T follicular helper cell (primary cell): ENCODE measurements at places on chromosomes 3 and 15.
A peak's percentile ranks its signal among the peaks of the same experiment; 100 is the strongest.

DNA sequence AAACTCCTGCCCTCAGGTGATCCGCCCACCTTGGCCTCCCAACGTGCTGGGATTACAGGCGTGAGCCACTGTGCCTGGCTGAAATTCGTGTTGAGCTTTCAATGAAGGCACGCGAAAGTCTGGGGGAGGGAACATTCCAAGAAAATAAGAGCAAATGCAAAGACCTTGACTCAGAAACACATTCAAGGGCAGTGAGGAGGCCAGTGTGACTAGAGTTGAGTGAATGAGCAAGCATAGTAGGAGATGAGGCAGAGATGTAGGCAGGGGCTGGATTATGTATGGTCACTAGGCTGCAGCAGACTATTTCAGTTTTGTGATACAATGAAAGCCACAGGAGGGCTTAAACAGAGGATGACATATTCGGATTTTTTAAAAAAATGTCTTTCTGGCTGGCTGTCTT is 67.0 kb downstream of the SCN11A start:
- no peak for DNase-seq

DNA sequence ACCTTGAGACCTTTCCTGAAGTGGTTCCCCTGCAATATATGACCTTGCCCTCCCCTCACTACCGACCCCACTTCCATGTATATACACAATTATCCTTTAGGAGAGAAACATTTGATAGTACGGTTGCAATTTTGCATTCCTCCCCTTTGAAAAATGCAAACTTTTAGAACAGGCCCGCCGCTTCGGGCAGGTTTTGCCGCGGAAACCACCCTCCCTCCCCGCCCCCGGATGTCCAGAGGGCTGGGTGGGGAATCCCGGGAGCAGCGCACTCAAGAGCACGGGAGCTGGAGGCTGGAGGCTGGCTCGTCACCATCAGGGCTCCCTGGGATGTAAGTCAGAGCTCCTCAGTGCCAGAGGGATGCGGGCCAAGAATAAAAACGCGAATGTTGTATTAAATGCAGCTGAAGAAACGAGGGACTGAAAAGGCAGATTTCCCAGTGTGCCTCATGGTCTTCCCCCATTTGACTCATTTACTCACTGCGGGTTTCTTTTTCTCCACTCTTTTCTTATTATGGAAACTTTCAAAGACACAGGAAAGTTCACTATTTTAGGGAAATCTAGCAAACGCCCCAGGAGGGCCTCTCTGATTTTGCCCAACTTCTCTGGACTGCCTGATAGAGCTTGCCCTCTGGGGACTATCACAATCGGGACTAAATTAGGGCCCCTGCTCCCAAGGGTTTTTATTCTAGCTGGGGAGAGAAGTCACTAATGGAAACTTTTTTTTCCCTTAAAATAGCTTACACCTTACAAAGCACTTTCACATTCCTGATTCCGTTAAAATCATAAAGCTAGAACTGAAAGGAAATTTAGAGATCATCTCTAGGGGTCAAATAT is 2.9 kb upstream of the USP3 start:
- peak; percentile 35 for DNase-seq

GRCh38 chr3:69456631-69457030 is 70.7 kb upstream of the FRMD4B start:
- no peak for DNase-seq

- DNase-seq: no peak
These were observed 43.4 kb downstream of the HLTF start for GRCh38 chr3:149042789-149043386.

- DNase-seq: no peak
These were observed 62.5 kb downstream of the CBLB start for GRCh38 chr3:105806359-105806758.

DNA sequence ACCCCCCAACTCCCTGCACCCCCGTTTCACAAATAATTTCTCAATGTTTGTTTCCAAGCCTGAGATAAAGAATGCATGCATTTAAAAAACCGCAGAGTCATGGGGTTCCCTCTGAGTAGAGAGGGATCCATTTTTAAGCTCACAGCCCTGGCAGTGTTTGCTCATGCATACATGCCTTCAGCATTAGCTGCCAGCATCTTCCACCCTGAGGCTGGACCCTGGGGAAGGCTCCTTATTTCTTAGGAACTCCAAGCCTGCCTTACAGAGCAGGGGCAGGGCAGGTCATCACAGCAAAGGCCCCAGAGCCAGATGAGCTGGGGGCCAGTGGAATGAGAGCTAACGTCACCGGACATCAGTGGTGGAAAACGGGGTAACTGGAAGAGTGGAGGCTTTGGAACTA is 31.3 kb downstream of the TLE3 start:
- no peak for DNase-seq

GRCh38 chr3:130276203-130276803 is 69.2 kb upstream of the COL6A5 start:
- no peak for DNase-seq

- DNase-seq: no peak
These were observed 116.0 kb downstream of the IGF1R start for GRCh38 chr15:98764291-98764690.

DNA sequence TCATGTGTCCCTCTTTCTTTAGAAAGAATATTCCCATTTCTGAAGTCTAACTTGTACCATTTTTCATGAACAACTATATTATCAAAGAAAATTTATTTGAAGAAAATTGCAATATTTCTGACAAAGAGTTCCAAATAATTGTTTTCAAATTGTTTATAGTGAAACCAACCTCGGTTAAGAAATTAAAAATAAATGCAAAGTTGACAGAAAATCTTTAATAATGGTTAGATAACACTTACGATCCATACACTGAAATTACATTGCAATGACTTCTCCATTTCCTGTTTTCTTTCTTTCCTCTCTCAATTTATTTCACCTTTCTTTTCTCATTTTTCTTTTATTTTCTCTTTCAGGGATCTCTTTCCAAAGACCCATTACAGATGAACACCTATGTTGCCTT is 125.1 kb downstream of the STAC start:
- no peak for DNase-seq

DNA sequence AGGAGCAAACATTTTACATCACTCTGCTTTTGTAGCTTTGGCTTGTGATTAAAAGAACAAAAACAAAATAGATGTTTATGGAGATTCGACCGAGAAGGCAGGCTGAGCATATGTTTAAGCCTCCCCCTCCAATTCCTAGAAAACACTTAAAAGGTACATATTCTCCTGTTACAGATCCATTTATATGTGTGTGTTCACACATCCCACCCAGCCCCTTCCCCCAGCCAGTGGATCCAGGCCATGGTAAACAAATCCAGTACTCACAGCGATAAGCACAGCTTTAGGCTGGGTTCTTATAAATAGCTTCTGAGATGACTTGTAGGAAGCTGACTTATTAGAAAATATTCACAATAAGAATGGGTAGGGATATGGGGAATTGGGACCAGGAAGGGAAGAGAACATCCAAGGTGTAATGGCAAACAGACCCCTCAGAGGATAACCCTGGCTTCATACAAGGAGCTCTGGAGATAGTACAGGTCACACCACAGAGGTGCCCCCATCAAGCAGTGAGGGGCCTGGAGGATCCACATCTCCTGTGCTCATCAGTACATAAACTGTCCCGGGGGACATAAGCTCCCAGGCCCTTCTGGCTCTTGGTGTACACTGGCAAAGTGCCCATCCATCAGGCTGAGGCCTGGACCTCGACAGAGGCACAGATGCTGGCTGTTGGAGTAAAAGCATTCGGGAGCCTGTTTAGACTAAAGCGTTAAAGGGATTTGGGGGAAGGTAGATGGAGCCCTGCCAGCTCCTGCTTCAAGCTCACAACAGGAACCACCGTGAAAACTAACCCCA is 70.0 kb upstream of the UBE2E1 start:
- no peak for DNase-seq

DNA sequence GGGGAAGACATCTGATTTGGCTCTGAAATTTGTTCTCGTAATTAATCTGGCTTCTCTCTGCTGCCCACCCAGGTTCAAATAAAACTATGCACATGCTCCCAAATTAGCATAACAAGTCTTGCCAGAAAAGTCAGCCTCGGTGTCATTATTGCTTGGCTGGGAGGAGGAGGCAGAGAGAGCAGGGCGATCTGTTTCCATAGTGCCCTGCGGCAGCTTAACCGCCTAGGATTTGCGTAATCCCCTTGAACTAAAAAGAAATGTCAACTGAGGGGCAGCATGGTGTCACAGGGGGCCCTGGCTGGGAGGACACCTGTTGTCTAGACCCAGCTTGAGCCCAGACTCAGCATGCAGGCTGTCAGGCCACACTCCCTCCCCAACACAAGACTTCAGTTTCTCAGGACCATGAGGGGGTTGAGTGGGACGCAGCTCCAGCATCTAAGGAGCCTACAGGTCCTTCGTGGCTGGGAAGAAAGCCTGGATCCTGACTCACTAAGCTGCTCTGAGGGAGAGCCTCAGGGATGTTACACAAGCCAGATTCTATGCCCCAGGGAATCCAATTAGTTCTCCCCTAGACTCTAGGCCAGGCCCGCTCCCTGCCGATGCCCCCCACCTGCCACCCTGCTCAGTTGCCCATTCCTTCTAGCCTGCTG is 17.3 kb downstream of the MRPS11 start:
- DNase-seq: no peak

DNA sequence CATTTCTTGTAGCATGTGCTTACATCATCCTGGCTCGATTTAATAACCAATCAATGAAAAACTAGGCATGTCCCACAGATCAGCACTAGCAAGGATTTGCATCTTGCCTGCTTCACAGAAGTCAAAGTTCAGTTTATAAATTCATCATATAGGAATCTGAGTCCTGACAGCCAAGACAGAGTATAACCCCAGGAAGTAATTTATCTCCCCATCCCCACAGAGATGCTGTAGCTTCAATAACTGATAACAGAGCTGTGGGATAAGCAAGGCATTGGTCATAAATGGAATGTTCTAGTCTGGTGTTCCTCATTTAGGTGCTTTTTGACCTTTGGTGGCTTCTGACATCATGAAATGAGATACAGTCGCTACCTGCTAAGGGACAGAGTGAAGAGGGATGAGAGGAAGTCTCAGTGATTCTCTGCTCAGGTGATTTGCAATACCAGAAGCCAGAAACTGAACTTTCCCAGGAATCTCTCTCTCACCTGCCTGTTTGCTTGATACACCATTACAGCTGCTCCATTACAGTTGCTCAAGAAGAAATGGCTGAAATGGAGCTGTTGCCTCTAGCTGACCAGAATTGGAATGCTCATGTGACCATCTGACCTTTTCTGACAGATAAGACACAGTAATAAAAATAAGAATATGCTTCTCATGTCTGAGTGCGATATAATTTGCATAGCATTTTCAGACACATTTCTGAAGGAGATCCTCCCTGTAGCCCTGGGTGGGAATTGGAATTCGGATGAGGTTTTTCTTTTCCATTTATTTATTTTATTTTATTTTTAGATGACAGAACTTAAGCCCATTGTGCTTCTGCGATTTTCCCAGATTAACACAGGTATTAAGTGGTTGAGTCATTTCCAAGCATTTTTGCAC is 217.1 kb upstream of the KCNMB2 start:
- no peak for DNase-seq

DNA sequence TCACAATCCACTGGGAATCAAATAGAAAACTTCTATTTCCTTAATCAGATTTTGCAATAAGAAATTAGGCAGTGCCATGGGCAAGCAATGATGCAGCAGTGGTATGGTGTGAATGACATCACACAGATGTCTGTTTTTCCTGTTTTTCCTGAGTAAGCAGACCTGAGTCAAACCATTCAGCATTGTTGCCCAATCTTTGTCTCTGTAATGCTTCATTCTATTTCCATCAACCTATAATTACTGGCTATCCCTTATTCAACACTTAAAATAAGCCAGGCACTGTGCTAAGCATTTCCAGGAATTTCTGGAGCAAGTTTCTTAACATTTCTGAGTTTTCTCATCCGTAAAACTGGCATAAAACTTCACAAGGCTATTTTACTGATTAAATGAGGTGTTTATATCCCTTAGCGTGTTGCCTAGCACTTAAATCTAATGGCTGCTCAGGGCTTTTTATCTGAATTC is 11.3 kb upstream of the OXSR1 start:
- no peak for DNase-seq

DNA sequence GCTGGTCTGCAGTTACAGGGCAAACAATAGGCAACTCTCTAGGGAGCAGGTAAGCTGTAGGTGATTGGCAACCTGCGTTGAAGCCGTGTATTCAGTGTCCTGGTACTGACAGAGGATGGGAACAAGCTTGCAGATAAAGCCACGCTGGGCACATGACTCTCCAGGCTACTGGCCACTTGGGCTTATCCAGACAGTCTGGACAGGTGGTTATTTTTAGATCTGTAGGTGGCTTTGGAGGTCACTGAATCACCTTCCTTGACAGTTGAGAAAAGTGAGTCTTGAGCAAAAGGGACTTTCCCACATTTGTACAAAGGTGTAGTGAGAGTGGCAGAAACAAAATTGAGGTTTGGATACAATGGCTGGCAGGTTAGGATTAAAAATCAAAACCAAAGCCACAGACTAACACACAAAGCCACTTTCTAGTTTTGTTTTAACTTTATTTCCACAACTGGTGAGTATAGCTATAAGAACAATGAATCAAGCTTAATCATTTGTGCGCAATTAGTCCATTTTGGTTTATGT is 22.3 kb upstream of the IL1RAP start:
- DNase-seq: no peak

DNA sequence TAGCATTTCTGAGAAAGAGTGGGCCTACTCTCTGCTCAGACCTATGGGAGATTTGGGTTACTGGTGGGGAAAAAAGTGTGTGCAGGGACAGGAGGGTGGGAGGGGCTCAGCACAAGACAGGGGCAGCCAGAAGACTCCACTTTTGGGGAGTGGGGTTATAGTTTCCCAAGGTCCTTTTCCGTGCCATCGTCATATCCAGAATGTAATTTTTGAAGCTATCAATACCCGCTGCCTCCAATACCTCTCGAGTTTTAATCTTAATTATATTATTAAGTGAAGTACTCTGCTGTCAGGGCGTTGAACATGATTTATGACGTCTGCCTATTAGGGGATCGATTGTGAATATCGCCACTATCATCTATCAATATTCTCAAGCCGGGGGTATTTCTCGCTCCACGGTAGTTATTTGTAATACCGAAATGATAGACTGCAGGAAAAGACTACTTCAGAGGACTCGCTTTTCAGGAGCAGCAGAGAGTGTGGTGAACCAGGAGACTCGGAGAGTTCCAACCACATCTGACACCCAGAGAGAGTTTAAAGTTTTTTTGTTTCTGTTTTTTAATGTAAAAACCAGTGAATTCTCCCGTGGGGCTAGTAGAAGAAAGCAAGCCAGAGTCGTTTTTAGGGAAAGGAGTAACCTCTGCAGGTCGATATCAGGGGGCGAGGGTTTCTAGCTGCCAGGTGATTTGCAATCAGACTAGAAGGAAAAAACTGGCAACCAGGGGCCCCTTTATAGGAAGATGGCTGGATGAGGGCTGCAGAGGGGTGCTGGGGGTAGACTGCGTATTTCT is 20.6 kb downstream of the NR2F2 start:
- no peak for DNase-seq

- DNase-seq: no peak
These were observed 5.0 kb downstream of the AMOTL2 start for GRCh38 chr3:134369231-134369741.

DNA sequence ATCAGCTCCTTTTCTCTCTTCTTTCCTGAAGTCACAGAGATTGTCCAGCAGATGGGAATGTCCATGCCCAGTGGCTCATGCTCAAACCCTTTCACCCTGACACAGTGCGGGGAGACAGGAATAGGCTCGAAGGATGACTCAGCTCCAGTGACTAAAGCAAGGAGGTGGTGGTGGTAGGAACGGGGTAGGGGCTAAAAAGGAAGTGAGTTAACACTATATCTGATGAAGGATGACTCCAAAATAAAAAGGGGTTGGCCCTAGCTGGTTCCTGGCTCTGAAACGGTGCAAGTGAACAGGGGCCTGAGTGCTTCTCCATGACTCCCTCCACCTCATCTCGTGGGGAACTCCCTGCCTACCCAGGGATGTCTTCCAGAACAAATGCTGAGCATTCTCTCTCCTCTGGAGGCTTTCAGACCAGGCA is 167.4 kb upstream of the LPP start:
- no peak for DNase-seq

- no peak for DNase-seq
These were observed 58.8 kb downstream of the CEMIP start for GRCh38 chr15:80838012-80838411.
